CD4-positive, alpha-beta memory T cell (primary cell): ENCODE measurements at places on chromosomes 2 and 18.
A peak's percentile ranks its signal among the peaks of the same experiment; 100 is the strongest.

- no peak for DNase-seq
These were observed 29.5 kb upstream of the DPP4 start for GRCh38 chr2:162103443-162104009.

- DNase-seq = no peak
These were observed 332.8 kb upstream of the MMADHC start for GRCh38 chr2:149920389-149920788.

DNA sequence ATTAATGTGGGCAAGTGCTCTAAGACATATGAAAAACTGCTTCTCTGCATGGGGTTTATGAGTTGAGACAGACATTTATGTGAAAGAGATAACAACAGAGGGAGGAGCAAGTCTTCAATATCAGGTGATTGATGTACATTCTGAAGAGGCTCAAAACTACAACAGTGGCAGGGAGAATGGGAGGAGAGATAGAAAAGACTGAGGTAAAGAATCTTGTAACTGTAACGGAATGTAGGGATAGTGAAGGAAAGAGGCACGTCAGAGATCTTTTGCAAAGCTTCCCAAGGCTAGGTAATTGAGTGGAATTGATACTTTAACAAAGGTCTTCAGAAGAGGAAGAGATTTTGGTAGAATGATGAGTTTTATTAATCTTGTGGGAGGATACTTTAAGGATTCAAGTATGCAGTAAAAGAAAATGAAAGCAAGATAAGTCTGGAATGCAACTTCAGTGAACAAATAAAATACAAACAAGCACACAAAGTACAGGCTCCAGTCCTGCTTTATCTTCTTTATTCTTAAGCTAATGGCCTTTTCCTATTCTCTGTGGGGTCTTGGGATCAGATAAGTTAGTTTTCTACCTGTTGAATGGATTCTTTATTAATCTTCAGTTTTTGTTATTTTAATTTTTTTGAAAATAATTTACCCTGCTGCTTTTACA lies 15.0 kb downstream of the SMAD4 start:
- DNase-seq = no peak

- DNase-seq = no peak
These were observed 1024.8 kb downstream of the TSN start for GRCh38 chr2:122780251-122780650.

GRCh38 chr2:241358470-241358869 lies 2.4 kb downstream of the FARP2 start:
- DNase-seq = no peak

DNA sequence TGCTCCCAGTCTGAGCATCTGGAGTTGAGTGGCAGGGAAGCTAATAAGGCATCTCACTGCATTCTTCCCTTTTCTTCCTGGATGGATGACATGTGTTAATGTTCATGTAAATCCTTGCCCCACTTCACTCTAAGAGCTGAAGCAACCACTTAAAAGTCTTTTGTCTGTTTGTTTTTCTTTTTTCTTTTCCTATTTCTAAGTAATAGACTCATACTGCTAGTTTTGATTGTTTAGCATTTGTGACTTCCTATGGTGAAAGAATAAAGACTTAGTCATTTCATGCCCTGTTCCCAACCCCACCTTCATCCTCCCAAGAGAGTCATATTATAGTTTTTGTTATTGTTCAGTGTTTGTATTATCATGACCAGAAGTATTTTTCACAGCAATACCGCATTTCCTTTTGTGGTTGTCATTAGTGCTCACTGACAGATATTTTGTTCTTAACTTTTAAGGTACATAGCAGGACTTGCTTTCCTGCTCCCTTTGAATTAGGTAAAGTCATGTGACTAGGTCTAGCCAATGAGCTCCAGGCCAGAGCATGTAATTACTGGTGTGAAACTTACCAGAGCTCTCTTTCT lies 18.1 kb upstream of the SPP2 start:
- peak; percentile 81 for DNase-seq

GRCh38 chr2:155930312-155930711 lies 402.2 kb downstream of the NR4A2 start:
- no peak for DNase-seq

DNA sequence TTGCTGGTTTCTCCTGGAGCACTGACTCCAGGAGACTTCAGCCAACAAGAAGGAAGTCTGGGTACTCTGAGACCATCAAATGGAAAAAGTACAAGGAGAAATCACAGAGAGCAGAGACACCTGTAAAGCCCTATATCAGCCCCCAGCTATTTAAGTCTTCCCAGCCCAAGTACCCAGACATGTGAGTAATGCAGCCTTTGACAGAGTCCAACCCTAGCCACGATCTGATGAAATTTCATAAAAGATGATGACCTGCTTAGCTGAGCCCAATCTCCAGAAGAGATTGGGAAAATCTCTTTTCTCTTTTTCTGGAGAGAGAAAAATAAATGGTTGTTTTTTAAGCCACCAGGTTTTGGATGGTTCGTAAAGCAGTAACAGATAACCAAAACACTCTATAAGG lies 196.6 kb downstream of the NBAS start:
- no peak for DNase-seq

GRCh38 chr18:45237343-45238098 lies 377.8 kb upstream of the SLC14A2 start:
- no peak for DNase-seq
